Glutamatergic neuron (in vitro differentiated cells): ENCODE measurements at places on chromosomes 3 and 15. TPM values are rescaled to one million over a fixed set of nuclear protein-coding genes. Genes with fewer than 3 reads are reported as not detected.

Gene GRM7
- 1.4 TPM for total RNA-seq

DNA sequence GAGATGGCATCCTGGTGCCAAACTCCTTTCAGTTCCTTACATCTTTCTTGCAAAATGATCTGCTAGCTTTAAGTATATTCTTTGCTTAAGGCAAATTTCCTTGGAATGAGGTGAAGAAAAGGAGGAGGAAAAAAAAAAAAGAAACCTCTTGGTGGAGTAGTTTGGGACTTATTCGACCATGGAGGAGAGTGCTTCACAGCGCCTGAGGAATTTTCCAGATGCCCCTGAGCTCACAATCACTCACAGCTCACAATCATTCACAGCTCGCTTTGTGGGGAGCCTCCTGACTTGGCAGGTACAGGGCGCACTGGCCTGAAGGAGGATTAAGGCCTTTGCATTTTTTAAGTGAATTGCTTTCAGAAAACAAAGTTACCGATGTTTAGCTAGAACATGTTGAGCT, 53.9 kb downstream of the BOC start:
- no peak for DNase-seq

Gene SMCO1
- total RNA-seq: not detected

Gene ABI3BP
- not detected for total RNA-seq

GRCh38 chr3:36893137-36893557, 51.7 kb downstream of the TRANK1 start:
- no peak for DNase-seq

Gene SLC6A1
- 0.15 TPM for total RNA-seq

Gene FHIT
- total RNA-seq: 15.2 TPM

DNA sequence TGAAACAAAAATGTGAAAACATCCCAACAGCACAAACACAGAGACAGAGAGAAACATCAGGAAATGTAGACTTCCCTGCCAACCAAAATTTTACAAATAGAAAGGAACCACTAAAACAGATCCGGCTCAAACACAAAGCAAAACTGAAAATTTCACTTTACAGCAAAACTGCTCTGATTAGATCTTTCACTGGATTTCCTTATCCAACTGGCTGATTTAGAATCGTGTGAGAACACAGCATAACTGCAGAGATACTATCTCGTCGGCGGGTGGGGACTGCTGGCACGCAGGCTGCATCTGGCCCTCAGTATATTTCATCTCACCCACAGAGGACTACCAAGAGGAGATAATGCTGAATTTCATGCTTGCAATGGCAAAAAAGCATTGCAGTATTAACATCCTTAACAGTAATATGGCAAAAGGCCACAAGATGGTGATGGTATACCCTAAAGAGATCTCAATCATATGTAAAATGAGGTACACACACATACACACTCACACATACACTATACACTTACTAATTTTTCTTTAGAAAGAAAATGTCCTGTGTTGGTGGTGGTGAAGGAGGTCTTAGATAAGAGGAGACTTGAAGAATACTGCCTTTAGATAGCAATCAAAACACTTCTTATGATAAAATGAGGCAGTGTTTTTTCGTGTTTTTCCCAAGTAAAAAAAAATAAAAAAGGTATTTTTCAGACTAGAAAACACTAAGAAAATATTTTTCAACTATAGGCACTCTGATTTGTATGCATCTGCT, 10.6 kb upstream of the LEO1 start:
- DNase-seq: no peak

- DNase-seq: no peak
These were observed 280.7 kb downstream of the NFKBIZ start for GRCh38 chr3:102129760-102130608.

GRCh38 chr3:131608296-131608695, 105.5 kb upstream of the MRPL3 start:
- DNase-seq: no peak

Gene GADL1
- not detected for total RNA-seq

DNA sequence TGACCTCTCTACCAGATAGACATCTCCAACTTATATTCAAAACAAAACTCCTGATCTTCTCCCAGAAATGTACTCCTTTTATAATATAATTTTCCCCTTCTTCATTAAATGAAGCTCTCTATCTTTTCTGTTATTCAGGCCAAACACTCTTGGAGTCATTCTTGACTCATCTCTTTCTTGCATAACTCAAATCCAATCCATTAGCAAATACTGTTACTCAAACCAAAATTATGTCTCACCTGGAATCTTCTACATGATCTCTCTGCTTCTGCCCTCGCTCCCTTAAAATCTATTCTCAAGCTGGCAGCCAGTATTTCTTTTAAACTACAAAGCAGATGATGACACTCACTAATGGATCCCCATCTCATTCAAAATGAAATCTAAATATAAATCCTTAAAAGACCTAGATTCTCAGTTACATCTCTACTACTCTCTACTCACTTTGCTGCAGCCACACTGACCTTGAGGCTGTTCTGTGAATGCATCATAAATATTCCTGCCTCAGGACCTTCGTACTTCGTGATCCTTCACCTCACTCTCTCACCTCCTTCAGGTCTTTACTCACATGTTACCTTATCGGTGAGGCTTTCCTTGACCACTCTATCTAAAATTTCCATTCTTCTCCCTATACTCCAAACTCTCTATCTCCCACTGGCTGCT, 160.9 kb downstream of the TBC1D5 start:
- DNase-seq: no peak

DNA sequence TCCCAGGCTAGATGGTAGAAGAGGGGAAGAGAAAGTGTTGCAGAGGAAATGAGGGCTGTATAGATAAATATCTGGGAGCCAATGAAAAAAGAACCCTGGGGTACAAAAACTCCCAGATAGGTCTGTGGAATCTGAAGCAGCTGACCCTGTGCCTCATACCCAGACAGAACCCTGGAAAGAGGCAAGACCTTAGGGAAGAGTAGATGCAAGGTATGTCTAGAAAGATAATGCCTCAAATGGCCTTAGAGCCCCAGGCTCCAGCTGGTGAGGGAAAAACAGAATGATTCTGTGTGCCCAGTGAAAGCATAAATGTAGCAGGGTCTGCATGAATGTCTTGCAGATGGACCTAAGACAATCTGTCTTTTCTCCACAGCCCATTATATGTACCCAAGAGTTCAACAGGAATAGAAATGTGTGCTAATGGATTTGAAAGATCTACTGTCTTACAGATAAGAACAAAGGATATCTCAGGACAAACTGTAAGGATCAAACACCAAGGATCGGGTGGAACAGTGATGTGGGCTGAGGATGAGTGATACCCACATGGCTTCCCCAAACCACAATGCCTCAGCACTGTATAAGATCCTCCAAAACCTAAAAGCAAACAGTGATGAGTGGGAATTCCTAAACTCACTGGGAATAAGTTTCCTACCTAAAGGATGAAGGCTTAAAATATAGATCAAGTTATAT, 58.8 kb downstream of the NCEH1 start:
- DNase-seq: no peak

Gene CDHR4
- not detected for total RNA-seq

GRCh38 chr3:150945226-150946032, 27.1 kb downstream of the CLRN1 start:
- DNase-seq: no peak

GRCh38 chr15:57306944-57307411, 69.3 kb upstream of the CGNL1 start:
- DNase-seq: no peak

GRCh38 chr3:55297706-55298105, 189.4 kb downstream of the WNT5A start:
- no peak for DNase-seq

DNA sequence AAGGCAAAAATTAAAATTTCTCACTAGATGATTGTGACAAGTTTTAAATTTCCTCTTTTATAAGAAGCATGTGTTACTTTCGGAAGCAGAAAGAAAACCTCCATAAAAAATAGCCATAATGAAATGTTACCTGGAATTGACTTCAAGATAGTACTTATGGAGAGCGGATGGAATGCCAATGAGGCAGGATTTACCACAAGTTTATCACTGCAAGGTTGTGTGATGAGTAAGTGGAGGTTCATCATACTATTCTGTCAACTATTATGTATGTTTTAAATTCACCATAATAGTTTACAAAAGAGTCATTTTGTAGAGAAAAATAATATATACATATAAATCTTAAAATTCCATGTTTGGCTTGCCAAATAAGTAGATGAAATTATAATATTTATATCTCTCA, 230.3 kb downstream of the SCAPER start:
- DNase-seq: no peak

DNA sequence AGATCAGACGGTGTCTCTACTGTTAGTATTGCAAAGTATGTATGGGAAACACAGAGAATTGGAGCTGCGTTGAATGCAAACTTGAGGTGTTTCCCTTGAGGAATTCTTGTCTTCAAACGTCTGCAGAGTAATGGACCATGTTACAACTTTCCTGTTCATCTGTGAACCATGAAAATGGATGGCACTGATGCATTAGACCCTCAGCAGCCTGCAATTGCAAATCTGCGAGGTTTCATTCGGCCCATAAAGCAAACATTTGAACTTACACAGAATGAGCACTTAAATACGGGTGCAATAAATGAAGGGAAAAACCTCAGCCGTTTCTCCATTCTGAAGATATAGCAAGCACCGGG, 49.7 kb downstream of the LRRN1 start:
- no peak for DNase-seq

Gene NTRK3
- 9.5 TPM for total RNA-seq

Gene VPS8
- total RNA-seq: 94.5 TPM

Gene ISY1
- 18.2 TPM for total RNA-seq

Gene COMMD4
- 66.2 TPM for total RNA-seq

Gene HRG
- not detected for total RNA-seq

Gene SCAP
- 82.7 TPM for total RNA-seq

Gene SLC9C1
- total RNA-seq: not detected

Gene DPPA2
- 0.42 TPM for total RNA-seq

Gene DUOX2
- total RNA-seq: not detected

Gene AQP9
- not detected for total RNA-seq
